ENCODE measurements at places on chromosomes 4 and X.

GRCh38 chr4:170089668-170090351 lies at the start of gene AADAT:
Gene AADAT (minus strand): TSS chr4:170089956. CDS start chr4:170089690, 266 bp downstream.
- peak; percentile 38 for DNase-seq

DNA sequence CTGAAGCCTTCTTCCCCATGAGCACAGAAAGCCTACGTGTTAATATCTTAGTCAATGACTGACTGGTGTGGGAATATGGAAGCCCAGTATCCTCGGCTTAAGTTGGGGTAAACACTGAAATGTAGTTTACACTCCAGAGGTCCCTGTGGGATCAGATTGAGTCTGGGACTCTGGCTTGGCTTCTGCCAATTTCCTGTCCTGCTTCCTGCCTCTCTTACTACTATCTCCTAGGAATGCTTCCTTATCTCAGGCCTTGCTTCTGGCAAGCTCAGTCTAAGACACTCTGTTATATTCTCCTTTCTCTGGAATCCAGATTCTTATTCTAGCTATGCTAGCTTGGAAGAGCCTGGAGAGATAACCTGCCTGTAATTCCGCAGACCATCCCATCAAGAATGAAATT lies 174.0 kb upstream of the LDB2 start:
- DNase-seq: no peak

GRCh38 chr4:37970702-37971101 lies 10.5 kb downstream of the PTTG2 start:
- no peak for DNase-seq

DNA sequence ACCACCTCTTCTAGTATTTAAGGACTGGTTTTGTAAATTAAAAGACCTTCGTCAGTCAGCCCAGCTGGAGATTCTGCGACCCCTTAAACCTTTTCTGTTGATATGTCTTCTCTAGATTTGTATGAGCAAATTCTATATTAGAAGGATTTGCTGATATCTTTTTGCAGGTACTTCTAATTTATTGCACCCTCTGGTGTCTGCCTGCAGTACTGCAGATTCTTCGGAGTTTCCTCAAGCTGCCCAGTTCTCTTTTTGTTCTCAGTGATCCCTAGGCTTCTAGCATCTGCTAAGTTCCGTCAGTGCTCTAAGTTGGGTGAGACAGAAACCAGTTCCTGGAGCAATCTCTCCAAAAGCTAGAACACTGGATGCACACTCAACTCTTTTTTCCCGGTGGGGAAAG lies 545.2 kb downstream of the C4orf33 start:
- no peak for DNase-seq

GRCh38 chr4:80005863-80006262 lies 67.2 kb downstream of the ANTXR2 start:
- DNase-seq: no peak

DNA sequence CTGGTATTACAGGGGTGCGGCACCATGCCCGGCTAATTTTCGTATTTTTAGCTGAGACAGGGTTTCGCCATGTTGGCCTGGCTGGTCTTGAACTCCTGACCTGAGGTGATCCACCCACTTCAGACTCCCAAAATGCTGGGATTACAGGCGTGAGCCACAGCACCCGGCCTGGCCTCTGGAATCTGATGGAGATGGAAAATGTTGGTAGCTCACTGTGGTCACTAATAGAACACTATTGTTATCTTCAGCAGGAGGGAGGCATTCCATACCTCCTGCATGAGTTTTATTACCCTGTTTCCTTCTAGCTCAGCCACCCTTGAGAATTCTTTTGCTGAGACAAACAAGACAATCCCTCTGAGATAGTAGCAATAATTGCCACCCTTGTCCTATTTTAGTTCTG lies 105.0 kb downstream of the SHROOM3 start:
- no peak for DNase-seq
